ENCODE measurements at places on chromosomes 2 and 18. TPM values are rescaled to one million over a fixed set of nuclear protein-coding genes. Genes with fewer than 3 reads are reported as not detected.

MERTK gene
- polyA plus RNA-seq: not detected

RTN4 gene
- 151 TPM for polyA plus RNA-seq

PPM1G gene
- 116 TPM for polyA plus RNA-seq

ALLC gene
- polyA plus RNA-seq: not detected

GRCh38 chr2:207926133-207926988 is 99.0 kb downstream of the PLEKHM3 start:
- DNase-seq: no peak

DNA sequence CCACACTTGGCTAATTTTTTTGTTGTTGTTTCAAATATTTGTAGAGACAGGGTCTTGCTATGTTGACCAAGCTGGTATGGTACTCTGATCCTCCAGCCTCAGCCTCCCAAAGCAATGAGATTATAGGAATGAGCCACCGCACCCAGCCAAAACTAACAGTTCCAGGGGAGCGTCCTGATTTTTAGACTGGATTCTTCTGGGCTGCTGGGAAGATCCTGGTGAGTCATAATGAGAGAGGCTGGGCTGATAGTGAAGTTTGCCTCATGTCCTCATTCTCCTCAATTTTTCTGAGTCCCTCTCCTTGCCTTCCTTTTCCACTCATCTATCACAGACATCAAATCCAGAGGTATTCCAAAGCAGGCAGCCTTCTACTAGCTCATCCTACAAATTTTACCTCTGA is 81.3 kb downstream of the VSNL1 start:
- no peak for DNase-seq

DNA sequence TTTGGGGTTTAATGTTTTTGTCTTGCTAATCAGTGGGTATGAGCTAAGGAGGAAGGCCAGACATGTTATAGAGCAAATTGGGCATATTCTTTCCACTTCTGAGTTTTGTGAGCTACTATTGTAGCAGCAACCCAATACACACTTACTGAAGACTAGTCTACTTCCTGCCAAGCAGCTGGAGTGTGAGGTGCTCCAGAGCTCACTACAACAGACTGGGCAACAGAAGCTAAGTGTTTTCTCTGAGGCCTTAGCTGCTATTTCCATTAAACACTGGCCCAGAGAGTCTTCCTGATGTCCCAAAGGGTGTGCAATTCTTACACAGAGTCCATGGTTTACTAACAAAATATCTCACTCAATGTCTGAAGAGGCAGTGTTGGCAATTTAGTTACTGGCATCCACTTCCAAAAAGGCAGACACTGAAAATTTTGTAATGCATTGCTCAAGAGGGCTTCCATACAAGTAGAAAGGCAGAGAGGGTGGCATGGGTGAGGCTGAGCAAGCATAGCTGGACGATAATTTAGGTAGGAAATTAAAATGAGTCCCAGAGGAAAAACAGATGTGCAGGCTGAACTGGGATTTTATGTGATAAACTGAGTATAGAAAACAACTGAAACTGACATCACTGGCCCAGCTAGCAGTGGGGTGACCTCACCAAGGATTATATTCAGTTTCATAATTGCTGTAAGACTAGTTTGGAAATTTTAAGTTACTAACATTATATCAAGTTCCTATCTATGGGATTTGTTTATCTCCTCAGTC is 68.6 kb downstream of the ZC3H6 start:
- no peak for DNase-seq

GRCh38 chr2:16093639-16094529 is 153.5 kb downstream of the MYCN start:
- DNase-seq: no peak

DNA sequence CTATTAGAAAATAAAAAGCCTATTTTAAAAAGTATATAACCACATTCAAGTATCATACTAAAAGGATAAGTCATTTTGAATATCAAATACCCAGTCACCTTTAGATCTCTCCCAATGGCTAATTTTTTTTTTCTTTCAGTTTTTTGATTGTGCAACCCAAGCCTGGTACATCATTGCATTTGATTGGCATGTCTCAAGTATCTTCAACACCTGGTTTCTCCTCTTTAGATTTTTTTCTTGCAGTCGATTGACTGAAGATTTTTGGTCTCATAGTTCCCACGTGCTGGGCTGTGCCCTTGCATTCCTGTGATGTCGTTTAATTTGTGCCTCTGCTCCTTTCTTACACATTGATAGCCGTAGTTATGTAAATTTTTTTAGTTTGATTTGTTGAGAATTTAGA is 40.7 kb downstream of the ATIC start:
- no peak for DNase-seq

DNA sequence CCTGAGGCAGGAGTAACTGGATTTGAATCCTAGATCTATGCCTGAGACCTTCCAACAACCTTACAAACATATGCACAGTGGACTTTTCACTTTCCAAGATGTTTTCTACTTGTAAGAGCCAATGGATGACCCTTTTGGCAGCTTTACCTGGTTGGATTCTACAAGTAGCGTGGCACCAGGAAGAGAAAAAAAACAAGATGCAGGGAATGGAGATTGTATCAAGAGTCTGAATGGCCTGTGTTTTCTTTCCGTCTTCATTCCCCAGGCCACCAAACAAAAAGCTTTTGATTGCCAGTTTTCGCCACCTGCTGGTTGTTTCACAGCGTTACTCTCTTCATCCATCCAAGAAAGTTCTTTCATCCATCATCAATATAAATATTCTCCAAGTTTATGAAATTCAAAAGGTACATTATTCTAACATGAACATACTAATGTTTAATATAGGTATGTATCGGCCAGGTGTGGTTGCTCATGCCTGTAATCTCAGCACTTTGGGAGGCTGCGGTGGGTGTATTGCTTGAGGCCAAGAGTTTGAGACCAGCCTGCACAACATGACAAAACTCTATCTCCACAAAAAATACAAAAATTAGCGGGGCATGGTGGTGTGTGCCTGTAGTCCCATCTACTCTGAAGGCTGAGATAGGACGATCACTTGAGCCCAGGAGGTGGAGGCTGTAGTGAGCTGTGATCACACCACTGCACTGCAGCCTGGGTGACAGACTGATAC is 3.5 kb upstream of the BCL2 start:
- peak; percentile 68 for DNase-seq

- no peak for DNase-seq
Measured at GRCh38 chr18:63480476-63480875, 3.7 kb downstream of the SERPINB5 start.

- no peak for DNase-seq
Measured at GRCh38 chr2:17149945-17150344, 368.3 kb downstream of the RAD51AP2 start.

DNA sequence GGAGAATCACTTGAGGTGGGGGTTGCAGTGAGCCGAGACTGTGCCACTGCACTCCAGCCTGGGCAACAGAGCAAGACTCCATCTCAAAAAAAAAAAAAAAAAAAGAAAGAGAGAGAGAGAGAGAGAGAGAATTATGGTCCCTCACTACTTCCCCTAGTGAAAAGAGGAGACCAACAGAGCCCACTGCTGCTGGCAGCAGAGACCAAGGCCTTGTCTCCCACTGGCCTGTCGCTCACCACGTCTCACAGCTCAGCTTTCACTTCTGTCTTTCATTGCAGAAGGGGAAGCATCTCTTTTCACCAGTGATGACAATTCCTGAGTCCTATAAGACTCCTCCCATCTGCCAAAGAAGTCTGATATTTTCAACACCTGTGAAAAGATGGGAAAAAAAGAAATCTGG is 81.3 kb downstream of the CLHC1 start:
- no peak for DNase-seq

GRCh38 chr2:136219963-136220362 is 102.0 kb upstream of the CXCR4 start:
- no peak for DNase-seq

DNA sequence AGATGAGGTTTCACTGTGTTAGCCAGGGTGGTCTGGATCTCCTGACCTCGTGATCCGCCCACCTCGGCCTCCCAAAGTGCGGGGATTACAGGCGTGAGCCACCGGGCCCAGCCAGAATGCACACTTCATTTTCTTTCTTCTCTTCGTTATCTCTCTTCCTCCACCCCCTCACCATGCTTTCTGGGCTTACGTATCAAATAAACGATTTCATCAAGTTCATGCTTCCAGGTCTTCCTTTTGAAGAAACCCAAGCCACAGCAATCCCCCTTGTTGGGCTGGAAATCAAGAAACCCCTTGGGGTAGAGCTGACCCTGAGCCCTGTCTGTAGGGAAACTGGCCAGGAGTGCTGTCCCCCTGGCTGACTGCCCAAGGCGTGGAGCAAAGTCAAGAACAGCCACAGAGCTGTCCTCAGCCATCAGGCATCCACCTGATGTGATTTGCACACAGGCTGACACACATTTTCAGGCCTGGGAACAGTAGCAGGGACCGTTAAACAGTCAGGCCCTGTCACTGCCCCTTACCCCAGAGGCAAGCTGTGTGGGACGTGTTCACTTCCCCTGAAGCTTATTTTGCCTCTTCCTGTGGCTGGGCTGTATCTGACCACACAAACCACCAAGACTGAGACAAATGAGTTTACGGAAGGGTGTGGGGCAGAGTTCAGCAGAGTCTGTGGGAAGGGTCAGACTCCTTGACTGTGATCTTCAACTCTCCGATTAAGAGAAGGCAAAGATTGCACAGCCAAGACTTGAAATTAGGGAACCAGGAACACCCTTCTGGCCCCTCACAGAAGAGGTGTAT is 15.1 kb upstream of the NMUR1 start:
- DNase-seq: peak; percentile 21

- no peak for DNase-seq
Measured at GRCh38 chr2:51990684-51991083, 958.8 kb upstream of the NRXN1 start.
